ENCODE measurements at places on chromosomes 11 and 22.

DNA sequence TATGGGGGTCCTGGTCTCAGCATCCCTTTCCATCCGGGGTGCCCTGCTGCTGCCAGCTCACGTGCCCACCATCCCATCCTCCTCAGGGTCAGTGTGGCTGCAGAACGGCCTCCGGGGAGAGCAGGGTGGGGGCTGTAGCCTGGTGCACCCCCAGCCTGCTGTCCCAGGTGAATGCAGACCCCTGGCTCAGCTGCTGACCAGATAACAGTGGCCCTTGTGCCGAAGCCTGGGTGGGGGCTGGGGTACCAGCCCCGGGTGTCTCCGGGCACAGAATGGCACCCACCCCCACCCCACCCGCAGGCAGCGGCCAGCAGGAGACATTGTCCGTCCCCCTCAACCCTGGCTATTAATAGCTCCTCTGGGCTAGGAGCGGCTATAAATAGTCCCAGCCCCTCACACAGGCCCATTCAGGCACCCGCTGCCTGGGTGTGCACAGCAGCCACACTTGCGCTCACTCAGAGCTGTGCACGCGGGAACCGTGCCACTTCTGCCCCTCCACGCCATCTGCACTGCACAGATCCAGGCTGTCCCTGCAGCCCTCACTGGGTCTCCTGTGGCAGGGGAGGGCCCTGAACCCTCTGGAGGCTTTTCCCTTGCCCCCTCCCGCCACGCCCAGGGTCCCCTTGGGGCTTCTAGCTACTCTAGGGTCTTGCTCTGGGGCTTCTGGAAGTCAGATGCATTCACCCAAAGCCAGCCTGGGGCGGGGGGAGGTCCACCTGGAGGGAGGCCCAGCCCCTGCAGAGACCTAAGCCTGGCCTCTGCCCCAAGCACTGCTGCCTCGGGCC, 18.7 kb downstream of the CRELD2 start:
- DNase-seq: no peak

- peak; percentile 15 for DNase-seq
Observed at GRCh38 chr22:44519886-44520285, 21.9 kb upstream of the RTL6 start.

- DNase-seq: no peak
Observed at GRCh38 chr11:19978668-19979518, 181.4 kb downstream of the DBX1 start.

- no peak for DNase-seq
Observed at GRCh38 chr11:121889186-121889585, 226.8 kb downstream of the BLID start.

- no peak for DNase-seq
Observed at GRCh38 chr22:26199665-26200064, 30.4 kb downstream of the SEZ6L start.

DNA sequence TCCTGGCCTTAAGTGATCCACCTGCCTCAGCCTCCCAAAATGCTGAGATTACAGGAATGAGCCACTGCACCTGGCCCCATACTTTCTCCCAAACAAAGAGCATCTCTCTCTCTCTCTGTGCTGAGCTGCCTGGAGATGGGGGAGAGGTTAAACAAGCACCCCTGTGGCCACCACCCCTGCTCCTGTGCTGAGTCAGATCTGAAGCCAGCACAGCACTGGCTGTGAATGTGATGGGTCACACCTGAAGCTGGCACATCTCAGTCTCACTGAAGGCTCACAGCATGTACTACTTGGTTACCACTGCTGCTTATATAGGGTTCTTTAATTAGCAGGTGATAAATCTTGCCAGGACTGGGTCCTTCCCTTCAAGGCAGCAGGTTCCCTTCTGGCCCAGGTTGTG, 10.8 kb upstream of the WEE1 start:
- no peak for DNase-seq

All from osteocyte (in vitro differentiated cells).